ENCODE measurements at places on chromosomes 4 and X.

GRCh38 chr4:8330821-8331574 is 61.4 kb downstream of the HTRA3 start:
- no peak for DNase-seq

- no peak for DNase-seq
Observed at GRCh38 chr4:575281-576141, 584 bp downstream of the TMEM271 start.

- no peak for DNase-seq
Observed at GRCh38 chrX:7318241-7318640, 170.3 kb upstream of the PUDP start.

- DNase-seq, result no peak
Observed at GRCh38 chr4:53315300-53315699, 50.6 kb downstream of the SCFD2 start.

DNA sequence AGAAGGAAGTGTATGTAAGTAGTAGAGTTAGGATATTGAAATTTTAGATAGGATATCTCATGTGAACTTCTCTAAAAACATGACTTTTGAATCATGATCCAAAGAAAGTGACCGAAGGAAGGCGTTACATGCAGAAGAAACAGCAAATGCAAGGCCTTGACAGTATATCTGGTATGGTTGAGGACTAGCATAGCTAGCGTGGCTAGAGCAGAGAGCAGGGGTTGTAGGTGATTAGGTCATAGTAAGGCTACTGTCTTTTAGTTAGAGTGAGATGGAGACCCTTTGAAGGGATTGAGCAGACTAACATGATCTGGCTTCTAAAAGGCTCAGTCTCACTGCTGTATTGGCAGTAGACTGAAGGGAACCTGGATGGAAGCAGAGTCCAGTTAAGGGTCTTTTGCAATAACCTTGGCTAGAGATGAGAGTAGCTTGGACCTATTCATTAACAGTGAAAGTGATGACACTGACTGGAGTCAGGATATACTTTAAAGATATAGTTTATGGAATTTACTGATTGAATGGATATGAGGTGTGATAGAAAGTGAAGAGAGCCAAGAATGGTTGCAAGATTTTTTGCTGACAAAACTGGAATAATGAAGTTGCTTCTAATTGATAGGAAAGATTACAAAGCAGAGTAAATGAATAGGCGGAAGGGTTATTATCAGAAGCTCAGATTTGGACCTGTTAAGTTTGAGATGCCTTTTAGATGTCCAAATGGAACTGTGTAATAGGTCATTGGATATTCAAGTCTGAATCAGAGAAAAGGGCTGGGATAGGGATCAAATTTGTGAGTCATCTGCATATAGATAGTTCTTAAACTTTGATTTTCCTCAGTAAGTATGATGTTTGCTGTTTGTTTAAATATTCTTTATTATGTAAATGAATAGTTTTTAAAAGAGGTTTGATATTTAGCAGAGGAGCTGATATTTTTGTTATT is 59.8 kb downstream of the MRPL1 start:
- DNase-seq, result no peak

DNA sequence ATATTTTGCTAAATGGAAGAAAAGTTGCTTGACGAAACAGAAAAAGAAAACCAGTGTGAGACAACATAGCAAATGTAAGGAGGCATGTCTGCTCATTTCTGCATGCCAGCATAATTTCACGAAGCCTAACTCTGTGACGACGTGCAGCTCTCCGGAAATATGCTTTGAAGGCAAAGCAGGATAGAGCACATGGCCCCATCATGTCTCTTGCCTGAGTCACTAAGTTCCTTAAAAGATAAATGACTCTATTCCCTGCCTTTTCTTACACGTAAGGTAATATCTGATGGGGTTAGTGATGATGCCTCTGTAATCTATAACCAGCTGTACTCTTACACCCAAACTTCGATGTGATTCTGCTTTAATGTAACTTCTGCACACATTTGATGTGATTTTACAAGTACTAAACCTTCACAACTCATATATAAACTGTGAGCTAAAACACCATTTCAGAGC is 64.5 kb downstream of the ANXA3 start:
- DNase-seq, result no peak

Measured in stimulated activated CD4-positive, alpha-beta T cell treated with anti-CD3 and anti-CD28 coated beads, Interleukin-15, amount 100 ng/mL, for 1 hour (primary cell).